ENCODE measurements at places on chromosomes 13 and 19. TPM values are rescaled to one million over a fixed set of nuclear protein-coding genes. Genes with fewer than 3 reads are reported as not detected.

The FBN3 gene
- under 0.01 TPM for total RNA-seq

The TMEM238 gene
- total RNA-seq = 22.8 TPM

DNA sequence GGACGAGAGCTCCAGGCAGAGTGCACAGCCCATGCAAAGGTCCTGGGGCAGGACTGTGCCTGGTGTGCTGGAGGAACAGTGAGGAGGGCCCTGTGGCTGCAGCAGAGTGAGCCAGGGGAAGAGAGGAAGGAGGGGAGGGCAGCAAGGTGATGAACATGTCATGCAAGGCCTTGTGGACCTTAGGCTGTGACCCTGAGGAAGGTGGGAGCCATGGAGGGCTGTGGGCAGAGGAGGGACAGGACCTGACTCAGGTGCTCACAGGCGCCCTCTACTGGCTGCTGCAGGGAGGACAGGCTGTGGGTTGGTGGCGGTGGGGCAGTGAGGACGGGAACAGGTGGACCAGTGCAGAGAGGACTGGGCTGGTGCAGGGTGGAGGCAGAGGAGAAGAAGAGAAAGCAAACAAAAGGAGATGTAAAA is 170.3 kb downstream of the PTPRS start:
- DNase-seq = no peak

- DNase-seq = no peak
Measured at GRCh38 chr13:94061301-94061700, 418.2 kb downstream of the DCT start.

- no peak for DNase-seq
Measured at GRCh38 chr19:41615207-41615606, 11.7 kb downstream of the CEACAM4 start.

DNA sequence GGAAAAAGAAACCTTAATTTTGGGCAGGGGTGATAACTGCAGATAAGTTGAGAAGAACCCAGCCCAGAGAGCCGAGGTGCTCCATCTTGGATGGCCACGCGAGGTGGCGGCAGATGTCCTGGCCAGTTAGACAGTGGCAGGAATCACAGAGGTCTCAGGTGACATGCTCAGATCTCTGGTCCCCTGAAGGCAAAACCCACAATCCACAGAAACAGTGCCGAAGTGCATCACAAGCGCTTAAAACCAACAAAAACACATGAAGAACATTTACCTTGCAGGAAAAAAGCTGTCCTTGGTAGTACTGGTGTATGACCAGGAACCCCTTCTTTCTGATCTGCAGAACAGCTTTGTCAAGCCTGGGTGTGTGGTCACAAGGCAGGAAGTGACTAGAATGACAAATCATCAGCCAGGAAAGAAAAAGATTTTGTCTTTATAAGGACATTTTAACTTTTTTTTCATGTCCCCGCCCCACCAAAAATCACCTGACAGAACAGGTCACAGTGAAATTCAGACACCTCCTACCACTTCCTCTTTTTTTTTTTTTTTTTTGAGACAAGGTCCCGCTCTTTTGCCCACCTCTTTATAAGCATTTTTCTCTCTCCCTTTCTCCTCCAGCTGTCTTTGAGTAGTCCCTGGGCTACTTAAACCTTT is at the start of gene LCP1:
TSS of gene LCP1 (minus strand) at position 338 of the 651 bp plus-strand sequence. CDS start 22,515 bp downstream, outside the sequence.
- DNase-seq = peak; percentile 83

- DNase-seq = no peak
Measured at GRCh38 chr13:48624858-48625257, 28.9 kb upstream of the CYSLTR2 start.

DNA sequence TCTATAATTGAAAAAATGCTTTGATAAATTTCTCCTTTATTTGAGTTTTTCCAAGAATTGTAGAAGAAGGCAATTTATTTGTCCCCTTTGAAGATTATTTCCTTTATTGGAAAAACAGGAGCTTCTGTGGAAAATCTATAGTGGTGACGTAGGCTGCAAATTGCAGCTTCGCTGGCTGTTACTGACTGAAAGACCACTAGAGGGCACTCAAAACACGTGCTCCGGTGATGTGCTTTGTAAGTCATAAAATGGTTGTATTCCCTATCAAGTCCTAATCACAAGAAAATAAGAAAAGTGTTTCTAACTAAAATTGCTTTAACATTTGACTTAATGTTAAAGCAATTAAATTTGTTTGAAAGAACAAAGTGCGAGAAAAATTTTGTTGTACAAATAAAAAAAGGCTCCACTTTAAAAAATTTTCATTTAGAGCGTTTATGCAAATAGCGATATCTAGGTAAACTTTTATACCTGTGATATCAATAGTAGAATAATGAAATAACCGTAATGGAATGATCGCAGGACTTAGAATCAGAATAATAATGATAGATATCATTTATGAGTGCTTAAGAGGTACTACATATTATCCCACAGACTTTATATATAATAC is 638.2 kb upstream of the SPRY2 start:
- DNase-seq = peak; percentile 67

GRCh38 chr13:86000546-86000945 is 201.3 kb upstream of the SLITRK6 start:
- DNase-seq = no peak

GRCh38 chr13:94359875-94360274 is 119.6 kb downstream of the DCT start:
- DNase-seq = no peak

DNA sequence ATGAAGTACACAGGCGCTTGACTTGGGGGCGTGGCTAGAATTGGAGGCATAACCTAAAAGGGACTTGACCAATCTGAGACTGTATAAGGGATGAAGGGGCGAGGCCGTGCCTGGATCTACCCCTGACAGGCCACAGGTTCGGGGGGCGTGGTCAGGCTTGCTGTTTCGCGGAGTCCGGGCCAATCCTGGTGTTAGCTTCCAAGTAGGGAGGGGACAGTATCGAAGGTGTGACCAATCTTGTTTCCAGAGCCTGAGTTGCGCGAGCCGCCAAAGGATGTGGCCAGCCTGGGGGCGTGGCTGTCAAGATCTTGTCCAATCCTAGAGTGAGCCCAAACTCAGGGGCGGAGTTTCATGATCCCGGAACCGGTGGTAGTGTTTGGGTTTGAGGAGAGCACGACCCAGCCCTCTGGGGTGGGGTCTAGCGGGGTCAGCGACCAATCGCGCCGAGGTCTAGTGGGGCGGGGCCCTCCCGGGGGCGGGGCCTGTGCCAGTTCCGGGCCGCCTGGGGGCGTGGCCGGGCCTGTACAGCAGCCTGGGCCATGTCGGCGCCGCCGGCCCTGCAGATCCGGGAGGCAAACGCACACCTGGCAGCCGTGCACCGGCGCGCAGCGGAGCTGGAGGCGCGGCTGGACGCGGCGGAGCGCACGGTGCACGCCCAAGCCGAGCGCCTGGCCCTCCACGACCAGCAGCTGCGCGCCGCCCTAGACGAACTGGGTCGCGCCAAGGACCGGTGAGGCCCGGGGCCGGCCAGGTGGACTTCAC is at the start of gene VMAC:
TSS of gene VMAC (plus strand) at position 521 of the 762 bp plus-strand sequence. CDS start at position 540, 19 bp downstream.
- peak; percentile 100 for DNase-seq

- DNase-seq = peak; percentile 79
Measured at GRCh38 chr13:23621316-23621645, 51.1 kb downstream of the TNFRSF19 start.

GRCh38 chr19:294946-295686 is 3.9 kb upstream of the PLPP2 start:
- no peak for DNase-seq

Data from PC-3 (cell line).